H4 (cell line): ENCODE measurements at places on chromosomes 11 and 22. TPM values are rescaled to one million over a fixed set of nuclear protein-coding genes. Genes with fewer than 3 reads are reported as not detected.

The KRTAP5-1 gene
- not detected in 2 replicates for total RNA-seq

DNA sequence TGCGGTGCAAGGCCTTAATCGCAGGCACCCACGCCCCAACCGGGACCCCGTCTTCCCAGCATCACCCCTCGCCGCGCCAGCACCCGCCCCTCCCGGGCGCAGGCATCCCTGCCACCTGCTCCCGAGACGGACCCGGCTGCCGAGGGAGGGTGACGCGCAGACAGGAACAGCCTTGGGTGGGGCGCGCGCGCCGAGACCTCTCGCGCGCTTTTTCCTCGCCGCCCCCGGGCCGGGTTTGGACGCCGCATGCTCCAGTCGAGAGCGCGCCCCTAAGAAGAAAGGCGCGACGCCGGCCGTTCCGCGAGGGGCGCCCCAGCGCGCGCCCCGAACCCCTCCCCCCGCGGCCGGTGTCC, 504 bp downstream of the CFL1 start:
- DNase-seq = no peak

- no peak for DNase-seq
These were observed 1338.4 kb downstream of the TBC1D22A start for GRCh38 chr22:48100685-48101417.

GRCh38 chr22:47000256-47000655, 237.8 kb downstream of the TBC1D22A start:
- no peak for DNase-seq

The ESAM gene
- 0.33 TPM in 1 of 2 replicates, not detected in the other for total RNA-seq

The FOSL1 gene
- 12.9 and 18.0 TPM in 2 replicates for total RNA-seq

The RFPL3 gene
- total RNA-seq = not detected in 2 replicates

DNA sequence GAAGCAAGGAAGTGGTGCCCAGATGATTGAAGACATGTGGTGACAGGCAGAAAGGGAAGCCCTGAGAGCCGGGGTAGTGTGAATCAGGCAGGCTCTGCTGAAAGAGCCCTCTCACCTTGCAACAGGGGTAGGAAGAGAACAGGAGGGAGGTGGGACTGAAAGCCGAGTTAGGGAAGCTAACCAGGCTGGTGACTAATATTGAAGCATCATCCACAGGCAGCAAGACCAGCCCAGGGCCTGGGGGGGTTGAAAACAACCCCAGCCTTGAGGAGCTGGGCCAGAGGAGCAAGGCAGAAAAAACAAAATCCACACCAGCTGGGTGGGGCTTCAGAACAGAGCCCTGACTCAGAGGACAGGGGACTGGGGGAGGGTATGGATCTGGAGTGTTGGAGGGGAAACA, 35.0 kb upstream of the CRTAM start:
- DNase-seq = no peak

The PLAAT5 gene
- total RNA-seq = not detected in 2 replicates

DNA sequence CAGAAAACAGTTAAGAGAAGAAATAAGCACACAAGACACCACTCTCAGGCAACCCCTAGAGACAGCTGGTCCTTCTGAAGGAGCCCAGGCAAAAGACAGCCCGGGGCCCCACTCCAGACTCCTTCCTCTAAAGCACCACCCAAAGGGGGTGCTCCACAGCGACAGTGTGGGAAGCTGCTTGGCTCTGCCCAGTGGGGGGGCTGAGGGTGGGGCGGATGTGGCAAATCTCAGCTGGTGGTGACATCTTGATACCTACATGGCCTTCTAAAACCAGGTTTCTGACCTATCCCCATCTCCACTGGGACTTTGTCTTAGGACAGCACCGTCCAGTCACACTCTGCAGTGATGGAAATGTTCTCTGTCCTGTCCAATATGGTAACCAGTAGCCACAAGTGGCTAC, 10.2 kb upstream of the APOA1 start:
- DNase-seq = no peak

- no peak for DNase-seq
These were observed 66.4 kb upstream of the SLC22A12 start for GRCh38 chr11:64524534-64525042.

- DNase-seq = no peak
These were observed 3.8 kb upstream of the TM7SF2 start for GRCh38 chr11:65107751-65108468.

GRCh38 chr22:45155050-45155840, 8.5 kb upstream of the NUP50 start:
- DNase-seq = peak; percentile 14

The ACTN3 gene
- total RNA-seq = not detected in 2 replicates

The KRTAP5-11 gene
- not detected in 2 replicates for total RNA-seq

The CNGA4 gene
- not detected in 2 replicates for total RNA-seq

GRCh38 chr11:110720431-110721275, 8.4 kb upstream of the ARHGAP20 start:
- no peak for DNase-seq

DNA sequence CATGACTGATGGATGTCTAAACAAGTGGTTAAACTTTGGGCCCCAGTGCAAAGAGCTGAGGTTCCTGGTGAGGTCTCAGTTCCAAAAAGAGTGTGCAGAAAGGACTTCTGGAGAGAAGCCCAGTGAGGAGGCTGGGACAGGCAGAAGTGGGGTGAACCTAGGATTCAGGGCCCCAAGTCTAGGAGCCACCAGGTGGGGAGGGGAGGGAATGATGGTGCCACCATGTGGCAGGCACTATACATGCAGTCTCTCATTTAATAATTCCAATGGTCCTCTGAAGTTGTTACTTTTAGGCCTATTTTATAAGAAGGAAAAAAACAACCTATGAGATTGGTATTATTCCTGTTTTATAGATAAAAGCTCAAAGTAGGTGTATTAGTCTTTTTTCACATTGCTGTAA, 102.0 kb downstream of the INSC start:
- no peak for DNase-seq

DNA sequence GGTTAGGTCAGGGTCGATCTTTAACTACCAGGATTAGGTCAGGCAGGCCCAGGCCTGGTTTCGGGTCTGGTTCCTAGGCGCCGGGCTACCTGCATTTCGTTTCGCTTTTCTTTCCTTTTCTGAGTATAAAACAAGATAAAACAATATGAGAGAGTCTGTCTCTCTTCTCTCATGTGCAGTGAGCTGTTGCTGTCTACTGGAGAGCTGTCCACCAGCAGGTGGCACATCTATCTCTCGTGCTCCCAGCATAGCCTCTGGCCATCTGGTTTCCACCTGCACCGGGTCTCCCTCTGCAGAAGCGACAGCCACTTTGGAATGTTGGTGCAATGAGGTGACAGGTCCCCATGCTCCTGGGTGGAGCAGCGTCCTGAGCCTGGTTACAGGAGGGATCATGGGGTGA, 27.6 kb downstream of the RIBC2 start:
- DNase-seq = peak; percentile 58

The CASP4 gene
- 264 and 319 TPM in 2 replicates for total RNA-seq

GRCh38 chr11:126630893-126631798, 275.7 kb downstream of the ST3GAL4 start:
- DNase-seq = no peak

The TUB gene
- 7.5 and 7.8 TPM in 2 replicates for total RNA-seq

The CARD16 gene
- 80.6 and 105 TPM in 2 replicates for total RNA-seq

- no peak for DNase-seq
These were observed 5.8 kb downstream of the DEPDC7 start for GRCh38 chr11:33021501-33021900.

- DNase-seq = no peak
These were observed 57.6 kb downstream of the TNRC6B start for GRCh38 chr22:40235308-40235707.

The DUSP8 gene
- 0.45 and 3.2 TPM in 2 replicates for total RNA-seq

- DNase-seq = peak; percentile 47
These were observed 20.6 kb downstream of the POLR3H start for GRCh38 chr22:41523464-41524221.

The SPTBN2 gene
- total RNA-seq = 12.7 and 24.8 TPM in 2 replicates

DNA sequence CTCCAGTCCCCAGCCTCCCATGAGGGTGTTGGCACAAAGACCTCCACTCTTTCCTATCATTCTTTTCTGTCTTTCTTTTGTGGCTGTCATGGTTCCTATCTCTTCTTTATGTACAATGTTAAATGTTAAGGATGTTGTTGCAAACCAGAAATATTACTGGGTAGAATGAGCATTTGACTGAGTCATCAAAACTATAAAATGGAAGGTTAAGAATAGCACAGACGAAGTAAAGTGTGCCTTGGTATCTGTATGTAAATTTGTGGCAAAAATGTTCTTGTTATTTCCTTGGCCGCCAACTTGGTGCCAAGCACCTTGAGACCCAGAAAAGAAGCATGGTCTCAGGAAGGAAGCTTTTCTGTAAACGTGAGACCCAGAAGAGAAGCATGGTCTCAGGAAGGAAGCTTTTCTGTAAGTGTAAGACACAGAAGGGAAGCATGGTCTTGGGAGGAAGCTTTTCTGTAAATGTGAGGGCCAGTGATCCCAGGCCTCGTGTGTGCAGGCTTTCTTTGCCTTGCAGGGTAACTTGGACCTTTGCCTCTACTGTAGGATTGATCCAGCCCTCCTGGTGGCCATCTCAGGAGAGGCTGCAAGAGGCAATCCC, 6.7 kb upstream of the PKP3 start:
- DNase-seq = no peak

- no peak for DNase-seq
These were observed 117.8 kb downstream of the GGTLC2 start for GRCh38 chr22:22761963-22762772.

- DNase-seq = no peak
These were observed 398 bp upstream of the ATG16L2 start for GRCh38 chr11:72813740-72814285.

DNA sequence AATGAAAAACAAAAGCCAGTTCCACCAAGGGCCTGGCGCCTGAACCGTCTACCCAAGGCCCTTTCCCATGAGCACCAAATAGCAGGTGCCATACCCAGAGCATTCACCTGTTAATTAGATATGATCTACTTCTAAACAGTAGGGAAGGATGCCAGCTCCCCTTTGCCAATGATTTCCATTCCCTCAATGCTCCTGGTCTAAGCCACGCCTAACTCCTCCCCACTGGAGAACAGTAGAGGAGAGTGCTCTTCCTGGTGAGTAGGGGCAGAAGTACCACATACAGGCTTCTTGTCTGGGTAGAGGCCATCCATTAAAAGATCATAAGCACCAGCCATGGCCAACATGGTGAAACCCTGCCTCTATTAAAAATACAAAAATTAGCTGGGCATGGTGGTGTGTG, 40.7 kb downstream of the PACSIN2 start:
- DNase-seq = no peak

The PKNOX2 gene
- 0.04 and 0.10 TPM in 2 replicates for total RNA-seq

DNA sequence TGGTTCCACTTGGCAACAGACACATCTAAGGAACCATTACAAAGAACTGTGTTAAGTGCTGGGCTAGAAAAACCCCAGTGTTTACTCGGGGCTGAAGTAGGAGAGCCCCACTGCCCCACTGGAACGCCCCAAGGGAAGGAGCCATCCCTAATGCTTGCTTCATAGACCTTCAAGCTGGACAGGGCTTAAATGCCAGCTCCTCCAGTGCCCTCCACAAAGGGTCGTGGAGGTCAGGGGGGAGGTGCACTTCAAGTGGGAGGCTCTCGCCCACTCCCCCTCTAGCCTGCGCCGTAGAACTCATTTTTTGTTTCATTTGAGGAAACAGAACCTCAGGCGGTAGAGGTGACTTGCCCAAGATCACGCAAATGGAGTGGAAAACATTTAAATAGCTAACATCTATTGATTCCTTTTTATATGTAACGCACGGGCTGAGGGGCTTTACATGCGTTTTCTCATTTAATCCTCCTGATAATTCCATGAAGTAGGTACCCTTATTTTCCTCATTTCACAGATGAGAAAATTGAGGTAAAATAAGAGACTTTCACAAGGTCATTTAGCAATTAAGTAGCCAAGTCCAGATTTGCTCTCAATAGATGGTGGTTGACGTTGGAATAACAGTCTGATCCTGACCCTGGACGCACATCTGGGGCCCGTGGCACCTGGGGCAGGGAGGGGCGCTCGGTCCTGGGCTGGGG, 545 bp upstream of the ZDHHC13 start:
- DNase-seq = no peak

The NXPE2 gene
- not detected in 2 replicates for total RNA-seq

The FAM89B gene
- total RNA-seq = 27.5 and 43.1 TPM in 2 replicates

The CHCHD10 gene
- 0.72 and 14.9 TPM in 2 replicates for total RNA-seq

- DNase-seq = no peak
These were observed 26.9 kb downstream of the MACROD1 start for GRCh38 chr11:64139049-64139448.

The TEX12 gene
- total RNA-seq = 0.35 TPM in 1 of 2 replicates, not detected in the other

DNA sequence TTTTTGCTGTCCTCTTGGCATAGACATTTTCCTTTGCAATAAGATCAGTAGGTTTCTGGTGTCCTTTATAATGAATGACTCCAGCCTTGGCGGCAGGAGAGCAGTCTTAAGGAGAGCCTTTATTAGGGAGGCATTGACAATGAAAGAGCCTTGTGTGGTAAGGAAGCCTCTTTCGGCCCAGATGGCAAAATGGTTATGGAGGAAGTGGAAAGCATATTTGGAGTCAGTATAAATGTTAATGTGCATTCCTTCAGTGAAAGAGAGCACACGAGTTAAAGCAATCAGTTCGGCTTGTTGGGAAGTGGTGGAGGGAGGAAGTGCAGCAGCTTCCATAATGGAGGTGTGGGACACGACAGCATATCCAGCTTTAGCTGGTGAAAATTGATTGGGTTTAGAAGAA, 18.1 kb upstream of the ANO1 start:
- no peak for DNase-seq

DNA sequence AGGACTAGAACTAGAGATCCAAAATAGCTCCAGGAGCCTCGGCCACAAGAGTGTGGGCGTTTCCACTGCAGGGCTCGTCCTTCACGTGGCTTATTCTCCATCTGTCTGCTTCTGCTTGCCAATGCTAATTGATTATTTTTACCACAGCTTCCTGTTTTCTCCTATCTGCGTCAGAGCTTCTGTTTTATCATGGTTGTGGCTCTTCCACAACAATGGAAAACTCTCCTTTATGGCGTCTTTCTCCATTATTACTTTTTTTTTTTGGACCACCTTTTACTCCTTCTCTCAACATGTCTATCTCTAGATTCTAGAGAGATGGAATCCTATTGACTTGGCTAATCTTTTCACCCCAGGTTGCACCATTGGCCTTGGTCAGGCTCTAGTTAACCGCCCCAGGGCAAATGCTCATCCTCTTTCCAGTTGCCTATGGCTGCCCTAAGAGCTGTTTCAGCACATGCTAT, 25.9 kb downstream of the CAT start:
- no peak for DNase-seq

GRCh38 chr11:28616160-28616965, 508.2 kb downstream of the METTL15 start:
- no peak for DNase-seq

GRCh38 chr22:35879351-35879750, 149.3 kb downstream of the RBFOX2 start:
- DNase-seq = no peak

GRCh38 chr22:37659897-37660708, 1.6 kb downstream of the PDXP start:
- DNase-seq = no peak

DNA sequence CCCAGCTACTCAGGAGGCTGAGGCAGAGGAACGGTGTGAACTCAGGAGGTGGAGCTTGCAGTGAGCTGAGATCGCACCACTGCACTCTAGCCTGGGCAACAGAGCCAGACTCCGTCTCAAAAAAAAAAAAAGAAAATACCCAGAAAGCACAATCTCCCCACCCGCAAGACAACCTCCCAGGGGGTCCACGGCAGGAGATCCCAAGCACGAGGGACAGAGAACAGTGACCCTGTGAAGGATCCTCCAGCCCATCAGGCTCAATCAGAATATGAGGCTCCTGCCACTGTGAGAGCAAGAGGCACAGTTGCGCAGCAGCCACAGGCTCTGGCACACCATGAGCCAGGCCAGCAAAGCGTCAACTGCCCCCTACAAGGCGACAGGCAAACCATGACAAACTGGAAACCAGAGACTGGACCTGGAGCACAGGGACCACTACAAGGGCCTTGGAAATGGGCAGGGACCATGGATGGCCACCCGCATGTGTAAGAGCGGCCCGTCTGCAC, 164.8 kb upstream of the GRK3 start:
- DNase-seq = no peak
